ENCODE measurements at places on chromosomes 6 and 20. TPM values are rescaled to one million over a fixed set of nuclear protein-coding genes. Genes with fewer than 3 reads are reported as not detected.

DNA sequence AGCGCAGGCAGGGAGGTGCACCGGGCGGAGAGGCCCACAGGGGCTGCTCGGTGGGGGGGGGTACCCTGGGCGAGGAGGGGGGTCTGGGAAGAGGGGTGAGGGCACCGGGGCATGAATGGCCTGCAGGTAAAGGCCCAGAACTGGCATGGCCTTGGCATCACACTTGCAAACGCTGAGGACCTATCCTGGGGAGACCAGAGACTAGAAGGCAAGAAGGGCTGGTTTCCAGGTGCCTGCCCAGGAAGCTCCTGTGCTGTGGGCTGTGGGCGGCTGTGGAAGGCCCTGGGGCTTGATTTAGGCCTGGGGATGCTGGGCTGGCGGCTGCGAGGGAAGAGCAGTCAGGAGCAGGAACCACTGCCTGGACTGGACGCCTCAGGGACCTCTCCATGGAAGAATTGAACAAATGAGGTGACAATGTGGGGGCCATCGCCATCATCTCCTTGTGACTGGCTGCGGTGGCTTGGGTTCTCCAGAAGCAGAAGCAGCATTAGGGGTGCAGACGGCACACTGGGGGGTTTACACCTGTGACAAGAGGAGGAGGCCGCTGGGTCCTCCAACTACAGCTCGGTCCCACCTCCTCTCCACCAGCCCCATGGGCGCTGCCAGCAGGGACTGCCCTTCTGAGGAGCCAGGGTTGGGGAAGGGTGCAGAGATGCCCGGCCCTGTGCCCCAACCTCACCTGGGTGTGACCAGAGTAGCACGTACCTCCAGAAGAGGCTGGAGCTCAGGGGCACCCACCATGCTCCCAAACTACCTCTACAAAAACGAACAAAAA, 32.1 kb upstream of the IRF4 start:
- H3K4me1 ChIP-seq = no peaks in the 10 kb centered on the region
- no peaks in the 10 kb centered on the region for H3K36me3 ChIP-seq
- no peak overlapping the region for H3K27ac ChIP-seq

GRCh38 chr6:13725570-13725969, 13.9 kb upstream of the RANBP9 start:
- no peaks in the 10 kb centered on the region for H3K36me3 ChIP-seq
- no peaks in the 10 kb centered on the region for H3K27me3 ChIP-seq
- no peak overlapping the region for H3K4me3 ChIP-seq
- DNase-seq = no peak

Gene GRM1
- total RNA-seq = not detected

GRCh38 chr6:35173427-35174087, 32.4 kb upstream of the TCP11 start:
- peaks cover 31% of the 10 kb centered on the region for H3K4me1 ChIP-seq
- no peaks in the 10 kb centered on the region for H3K36me3 ChIP-seq
- no peak overlapping the region for H3K27ac ChIP-seq
- no peak for DNase-seq
- H3K4me3 ChIP-seq = no peak overlapping the region
- H3K27me3 ChIP-seq = no peaks in the 10 kb centered on the region

GRCh38 chr6:71347119-71347518, 58.5 kb downstream of the OGFRL1 start:
- H3K36me3 ChIP-seq = no peaks in the 10 kb centered on the region
- DNase-seq = no peak
- H3K27me3 ChIP-seq = no peaks in the 10 kb centered on the region
- peaks cover 7% of the 10 kb centered on the region for H3K4me1 ChIP-seq
- no peak overlapping the region for H3K4me3 ChIP-seq

GRCh38 chr6:120935908-120936307, 398.4 kb downstream of the TBC1D32 start:
- H3K36me3 ChIP-seq = no peaks in the 10 kb centered on the region
- DNase-seq = no peak
- no peaks in the 10 kb centered on the region for H3K4me1 ChIP-seq
- H3K27me3 ChIP-seq = peaks cover 12% of the 10 kb centered on the region

GRCh38 chr20:37276494-37277252, 12.8 kb upstream of the MANBAL start:
- no peak for DNase-seq
- H3K4me3 ChIP-seq = peak overlapping the region; percentile 56
- H3K27me3 ChIP-seq = peaks cover 2% of the 10 kb centered on the region
- H3K27ac ChIP-seq = peak overlapping the region; percentile 86

DNA sequence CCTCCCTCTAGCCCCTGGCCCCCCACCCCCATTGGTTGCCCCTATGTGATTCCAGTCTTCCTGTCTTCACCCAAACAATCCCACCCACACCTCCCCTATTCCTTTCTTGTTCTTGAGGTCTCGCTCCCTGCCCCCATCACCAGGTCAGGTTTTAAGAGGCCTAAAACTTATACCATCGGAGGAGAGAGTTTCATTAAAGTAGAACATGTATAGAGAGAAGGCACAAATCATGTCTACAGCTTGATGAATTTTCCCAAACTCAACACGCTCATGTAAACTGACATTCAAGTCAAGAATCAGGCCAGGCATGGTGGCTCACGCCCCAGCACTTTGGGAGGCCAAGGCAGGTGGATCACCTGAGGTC, 44.5 kb downstream of the TGM2 start:
- no peaks in the 10 kb centered on the region for H3K36me3 ChIP-seq
- DNase-seq = peak; percentile 63
- no peak overlapping the region for H3K4me3 ChIP-seq
- H3K27ac ChIP-seq = no peak overlapping the region

Gene CLIC5
- not detected for total RNA-seq

DNA sequence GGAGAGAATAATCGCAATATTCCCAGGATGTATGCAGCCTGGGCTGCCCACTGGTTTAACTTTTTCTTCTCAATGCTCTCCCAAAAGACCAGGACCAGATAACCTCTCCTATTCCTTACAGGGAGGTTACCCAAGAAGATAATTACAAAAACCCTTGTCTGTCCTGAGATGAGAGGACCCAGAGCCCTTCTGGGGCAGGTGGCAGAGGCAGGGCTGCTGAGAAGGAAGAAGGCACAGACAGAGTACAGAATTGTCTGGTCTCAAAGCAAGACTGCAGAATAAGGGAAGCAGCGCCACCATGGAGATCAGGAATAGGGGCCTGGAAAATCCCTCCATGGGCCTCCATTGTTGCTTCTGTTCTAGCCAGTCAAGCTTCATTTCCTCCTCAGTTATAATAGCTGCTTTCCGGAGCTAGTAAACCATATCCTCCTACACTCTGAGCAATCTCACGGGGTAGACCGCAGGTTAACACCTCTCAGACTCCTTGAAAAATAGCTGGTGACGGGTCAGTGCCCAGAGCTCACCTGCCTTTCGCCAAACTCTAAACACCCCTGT, 463 bp upstream of the HLA-DMB start:
- no peak for DNase-seq
- no peaks in the 10 kb centered on the region for H3K36me3 ChIP-seq
- H3K27me3 ChIP-seq = peaks cover 88% of the 10 kb centered on the region
- no peak overlapping the region for H3K4me3 ChIP-seq
- H3K27ac ChIP-seq = no peak overlapping the region

Gene MEP1A
- total RNA-seq = not detected

GRCh38 chr20:9076440-9076839, 7.6 kb downstream of the PLCB4 start:
- no peak for DNase-seq
- no peak overlapping the region for H3K4me3 ChIP-seq
- peaks cover 15% of the 10 kb centered on the region for H3K4me1 ChIP-seq
- no peaks in the 10 kb centered on the region for H3K36me3 ChIP-seq
- no peaks in the 10 kb centered on the region for H3K27me3 ChIP-seq
- H3K27ac ChIP-seq = no peak overlapping the region

DNA sequence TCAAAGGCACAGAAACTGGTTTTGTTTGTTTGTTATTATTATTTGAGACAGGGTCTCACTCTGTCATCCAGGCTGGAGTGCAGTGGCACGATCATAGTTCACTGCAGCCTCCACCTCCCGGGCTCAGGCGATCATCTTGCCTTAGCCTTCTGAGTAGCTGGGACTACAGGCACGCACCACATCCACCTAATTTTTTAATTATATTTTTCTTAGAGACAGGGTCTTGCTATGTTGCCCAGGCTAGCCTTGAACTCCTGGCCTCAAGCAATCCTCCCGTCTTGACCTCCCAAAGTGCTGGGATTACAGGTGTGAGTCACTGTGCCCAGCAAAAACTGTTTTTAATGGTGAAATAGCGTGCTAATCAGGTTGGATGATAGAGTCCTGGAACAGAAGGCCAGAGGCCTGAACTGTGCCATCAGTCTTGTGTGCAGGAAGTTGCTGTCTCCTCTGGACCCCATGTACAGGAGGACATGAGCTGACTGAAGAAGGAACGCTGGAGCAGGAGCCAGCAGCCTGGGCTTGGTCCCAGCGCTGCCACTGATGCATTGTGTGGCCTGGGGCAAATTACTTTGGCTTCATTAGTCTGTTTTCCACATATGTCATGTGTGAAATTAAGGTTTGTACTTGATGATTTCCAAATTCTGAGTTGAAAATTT, 4.9 kb downstream of the TM9SF4 start:
- H3K36me3 ChIP-seq = no peaks in the 10 kb centered on the region
- no peaks in the 10 kb centered on the region for H3K27me3 ChIP-seq
- DNase-seq = no peak
- no peak overlapping the region for H3K27ac ChIP-seq
- H3K4me3 ChIP-seq = no peak overlapping the region

DNA sequence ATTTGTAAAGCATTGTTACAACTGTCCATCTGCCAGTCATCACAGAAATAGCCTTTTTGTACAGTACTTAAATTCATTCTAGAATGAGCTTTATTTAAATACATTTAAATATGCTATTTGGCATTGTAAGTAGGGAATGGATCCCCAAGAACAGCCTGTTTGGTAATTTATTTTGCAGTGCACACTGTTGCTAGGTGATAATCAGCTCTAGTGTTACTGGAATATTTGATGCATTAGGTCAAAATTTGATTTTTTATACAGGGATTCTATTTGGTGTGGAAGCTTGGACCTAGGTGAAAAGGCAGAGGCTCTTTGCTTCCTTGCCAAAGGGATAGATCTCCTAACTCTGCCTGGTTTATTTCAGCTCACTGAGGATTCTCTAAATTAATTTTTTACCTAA, 593.7 kb downstream of the EPM2A start:
- H3K4me1 ChIP-seq = no peaks in the 10 kb centered on the region
- H3K27ac ChIP-seq = no peak overlapping the region
- no peak for DNase-seq
- H3K27me3 ChIP-seq = no peaks in the 10 kb centered on the region
- H3K4me3 ChIP-seq = no peak overlapping the region
- no peaks in the 10 kb centered on the region for H3K36me3 ChIP-seq

GRCh38 chr20:3021327-3021726, 22.1 kb upstream of the GNRH2 start:
- no peaks in the 10 kb centered on the region for H3K4me1 ChIP-seq
- H3K27ac ChIP-seq = no peak overlapping the region
- DNase-seq = no peak

DNA sequence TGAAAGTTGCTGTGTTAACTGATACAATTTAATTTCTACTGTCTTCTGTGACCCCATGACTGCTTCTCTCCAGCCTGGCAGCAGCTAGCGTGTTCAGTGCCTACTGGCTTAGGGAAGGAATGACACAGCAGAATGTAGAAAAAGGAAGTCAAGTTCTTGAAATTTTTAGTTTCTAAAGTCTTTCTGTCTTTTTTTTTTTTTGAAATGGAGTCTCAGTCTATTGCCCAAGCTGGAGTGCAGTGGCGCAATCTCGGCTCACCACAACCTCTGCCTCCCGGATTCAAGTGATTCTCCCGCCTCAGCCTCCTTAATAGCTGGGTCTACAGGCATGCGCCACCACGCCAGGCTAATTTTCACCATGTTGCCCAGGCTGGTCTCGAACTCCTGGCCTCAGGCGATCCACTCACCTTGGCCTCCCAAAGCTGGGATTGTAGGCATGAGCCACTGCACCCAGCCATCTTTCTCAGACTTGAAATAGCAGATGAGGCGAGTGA, 39.3 kb downstream of the PCNA start:
- H3K27ac ChIP-seq = peak overlapping the region; percentile 82
- DNase-seq = no peak
- no peaks in the 10 kb centered on the region for H3K27me3 ChIP-seq

DNA sequence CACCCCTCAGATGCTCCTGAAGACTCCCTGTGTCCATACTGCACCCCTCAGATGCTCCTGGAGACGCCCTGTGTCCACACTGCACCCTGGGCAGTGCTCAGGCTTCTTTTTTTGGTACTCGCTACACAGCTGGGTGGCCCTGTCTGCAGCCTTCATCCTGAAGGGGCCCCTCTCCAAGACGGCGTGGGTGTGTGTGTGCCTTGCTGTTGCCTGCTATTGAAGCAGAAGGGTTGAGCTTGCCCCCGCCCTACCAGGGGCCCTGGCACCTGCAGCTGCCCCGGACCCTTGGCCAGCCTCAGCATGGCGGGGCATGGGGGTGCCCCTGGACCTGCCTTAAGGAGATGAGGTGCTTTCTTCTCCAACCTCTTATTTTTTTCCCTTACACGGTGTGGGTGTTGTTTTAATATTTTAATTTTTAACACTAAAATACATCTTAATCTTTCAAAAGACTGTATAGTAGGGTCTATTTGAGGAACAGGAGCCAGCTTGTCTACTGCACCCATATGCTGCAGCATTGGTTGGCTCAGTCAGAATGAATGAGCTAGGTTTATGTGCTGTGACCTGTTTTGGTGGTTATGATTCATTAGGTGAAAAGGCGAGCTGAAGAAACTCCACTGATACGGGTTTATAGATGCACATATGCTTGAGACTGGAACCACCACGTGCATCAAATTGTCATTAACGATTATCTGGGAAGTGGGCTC, 135.9 kb downstream of the AGPAT4 start:
- H3K27me3 ChIP-seq = no peaks in the 10 kb centered on the region
- no peak overlapping the region for H3K4me3 ChIP-seq
- H3K4me1 ChIP-seq = no peaks in the 10 kb centered on the region
- peaks cover 10% of the 10 kb centered on the region for H3K36me3 ChIP-seq

GRCh38 chr20:59359906-59360725, 59.7 kb downstream of the EDN3 start:
- H3K4me3 ChIP-seq = no peak overlapping the region
- no peaks in the 10 kb centered on the region for H3K4me1 ChIP-seq
- H3K36me3 ChIP-seq = no peaks in the 10 kb centered on the region
- DNase-seq = no peak

Gene EMILIN3
- total RNA-seq = 2.1 TPM

All from osteocyte (in vitro differentiated cells).